NK-92 treated with Interleukin-12 subunit alpha and Interleukin-12 subunit beta, amount 100 ng/mL, for 24 hours (cell line): ENCODE measurements at places on chromosomes 7 and 10.
A peak's percentile ranks its signal among the peaks of the same experiment; 100 is the strongest.

DNA sequence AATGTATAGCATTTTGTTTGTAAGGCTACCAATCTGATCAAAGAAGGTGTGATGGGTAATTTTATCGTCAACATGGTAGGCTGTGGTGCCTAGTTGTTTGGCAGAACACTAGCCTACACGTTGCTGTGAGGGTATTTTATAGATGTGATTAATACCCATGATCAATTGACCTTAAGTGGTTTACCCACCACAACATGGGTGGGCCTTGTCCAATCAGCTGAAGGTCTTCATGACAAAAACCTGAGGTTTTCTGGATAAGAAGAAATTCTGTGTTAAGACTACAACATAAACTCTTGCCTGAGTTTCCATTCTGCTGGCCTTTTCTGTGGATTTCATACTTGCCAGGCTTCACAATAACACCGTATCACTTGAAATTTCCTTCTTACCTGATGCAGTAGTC is 131.8 kb upstream of the PPP1R3A start:
- no peak for DNase-seq

- DNase-seq = no peak
These were observed 120.9 kb downstream of the C10orf105 start for GRCh38 chr10:71598621-71599055.

DNA sequence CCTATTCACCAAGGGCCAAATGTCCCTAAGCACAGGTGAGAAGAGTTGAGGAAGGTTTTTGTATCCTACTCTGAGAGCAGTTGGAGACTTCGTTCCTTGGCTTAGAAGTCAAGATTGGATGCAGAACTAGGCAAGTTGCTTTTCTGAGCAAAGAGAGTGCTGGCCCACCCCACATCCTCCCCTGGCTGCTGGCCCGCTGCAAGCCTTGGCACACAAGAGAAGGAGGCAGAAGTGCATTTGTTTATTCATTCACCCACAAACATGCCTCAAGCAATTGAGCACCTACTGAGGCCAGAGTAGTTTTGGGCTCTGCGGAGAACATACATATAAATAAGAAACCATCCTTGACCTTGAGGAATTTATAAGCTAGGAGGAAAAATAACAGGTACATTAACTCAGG is 318.9 kb downstream of the KCNMA1 start:
- DNase-seq = no peak

GRCh38 chr7:20284003-20284770 is 46.5 kb upstream of the ITGB8 start:
- no peak for DNase-seq

- DNase-seq = no peak
These were observed 34.6 kb downstream of the VTI1A start for GRCh38 chr10:112481602-112482001.

GRCh38 chr7:120843109-120843508 is 14.8 kb downstream of the TSPAN12 start:
- DNase-seq = no peak

DNA sequence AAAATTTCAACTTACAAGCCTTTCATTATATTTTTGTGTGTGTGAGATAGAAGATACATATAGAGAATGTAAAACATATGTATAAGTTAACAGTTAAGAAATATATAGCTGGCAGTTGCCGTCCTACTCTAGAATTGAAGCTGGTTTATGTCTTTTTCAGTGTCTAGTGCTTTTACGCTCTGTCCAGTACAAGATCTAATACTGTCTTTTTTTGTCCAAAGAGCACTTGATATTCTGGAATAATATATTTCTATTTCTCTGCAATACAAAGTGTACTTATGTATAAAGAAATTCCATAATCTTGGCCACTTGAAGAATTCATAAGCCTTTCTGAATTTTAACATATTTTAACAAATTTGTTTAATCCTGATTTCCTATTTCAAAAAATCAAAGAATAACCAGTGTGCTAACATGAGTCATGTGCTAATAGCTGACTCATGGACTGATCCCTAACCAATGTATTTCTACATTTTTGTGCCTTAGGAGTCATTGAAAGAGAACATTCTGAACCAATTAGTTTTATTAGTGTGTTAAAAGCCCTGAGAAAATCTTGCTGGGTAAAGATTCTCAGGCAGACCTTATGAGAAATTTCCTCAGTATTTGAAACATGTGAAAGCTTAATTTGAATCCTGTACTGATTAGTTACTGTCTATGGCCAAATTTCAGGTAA is 73.2 kb upstream of the CCAR1 start:
- DNase-seq = no peak

GRCh38 chr10:119209736-119210355 is 2.5 kb downstream of the GRK5 start:
- no peak for DNase-seq

DNA sequence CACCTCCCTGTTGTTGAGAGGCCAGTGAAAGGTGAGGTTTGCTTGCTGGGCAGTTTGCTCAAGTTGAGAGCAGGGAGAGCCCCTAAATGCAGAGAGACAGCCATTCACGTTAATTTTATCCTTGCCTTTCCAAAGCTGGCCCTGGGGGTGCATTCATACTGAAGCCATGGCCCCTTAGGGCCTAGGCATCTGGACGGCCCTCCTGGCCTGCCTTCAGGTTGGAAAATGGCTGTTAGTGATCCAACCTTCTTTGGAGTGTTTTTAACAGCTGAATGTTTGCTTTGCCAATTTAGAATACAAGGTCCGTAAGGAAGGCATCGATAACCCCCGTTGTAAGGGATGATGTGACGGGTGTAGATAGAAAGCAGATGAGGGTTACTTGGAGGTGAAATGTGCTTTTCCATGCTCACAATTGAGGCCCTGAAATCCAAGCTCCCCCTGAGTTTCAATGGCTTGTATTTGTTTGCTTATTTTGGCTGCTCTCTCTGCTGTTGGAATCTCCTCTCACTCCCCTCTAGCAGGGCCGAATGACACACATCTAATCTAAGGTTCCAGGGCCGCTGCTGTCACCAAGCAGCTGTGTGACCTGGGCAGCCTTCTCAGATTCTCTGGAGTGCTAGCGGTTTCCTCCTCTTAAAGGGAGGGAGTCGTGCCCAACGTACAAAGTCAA is 171.6 kb upstream of the MKI67 start:
- no peak for DNase-seq

DNA sequence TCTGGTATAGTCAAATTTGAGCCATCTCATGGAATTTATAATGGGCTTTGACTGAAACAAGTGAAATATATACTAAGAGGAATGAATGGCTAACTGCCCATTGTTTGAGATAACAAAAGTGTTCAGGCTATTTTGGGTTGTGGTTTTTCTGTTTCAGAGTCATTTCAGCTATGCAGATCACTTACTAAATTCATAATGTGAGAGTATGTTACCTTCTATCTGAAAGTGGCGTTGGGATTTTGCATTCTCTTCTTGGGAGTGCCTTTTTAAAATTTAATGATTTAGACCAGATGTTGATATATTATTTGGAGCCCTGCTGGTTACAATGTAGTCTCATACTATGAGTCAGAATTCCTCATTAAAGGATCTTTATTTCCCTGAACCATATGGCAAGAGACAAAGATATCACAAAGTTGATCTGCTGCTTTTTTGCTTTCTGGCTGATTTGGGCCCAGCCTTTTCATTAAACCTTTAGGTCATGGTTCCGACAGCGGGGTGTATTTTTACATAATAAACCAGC is 10.4 kb downstream of the VCL start:
- no peak for DNase-seq

- no peak for DNase-seq
These were observed 173.8 kb upstream of the GHITM start for GRCh38 chr10:83965473-83965872.

- DNase-seq = no peak
These were observed 47.8 kb upstream of the PARD3 start for GRCh38 chr10:34862892-34863291.

DNA sequence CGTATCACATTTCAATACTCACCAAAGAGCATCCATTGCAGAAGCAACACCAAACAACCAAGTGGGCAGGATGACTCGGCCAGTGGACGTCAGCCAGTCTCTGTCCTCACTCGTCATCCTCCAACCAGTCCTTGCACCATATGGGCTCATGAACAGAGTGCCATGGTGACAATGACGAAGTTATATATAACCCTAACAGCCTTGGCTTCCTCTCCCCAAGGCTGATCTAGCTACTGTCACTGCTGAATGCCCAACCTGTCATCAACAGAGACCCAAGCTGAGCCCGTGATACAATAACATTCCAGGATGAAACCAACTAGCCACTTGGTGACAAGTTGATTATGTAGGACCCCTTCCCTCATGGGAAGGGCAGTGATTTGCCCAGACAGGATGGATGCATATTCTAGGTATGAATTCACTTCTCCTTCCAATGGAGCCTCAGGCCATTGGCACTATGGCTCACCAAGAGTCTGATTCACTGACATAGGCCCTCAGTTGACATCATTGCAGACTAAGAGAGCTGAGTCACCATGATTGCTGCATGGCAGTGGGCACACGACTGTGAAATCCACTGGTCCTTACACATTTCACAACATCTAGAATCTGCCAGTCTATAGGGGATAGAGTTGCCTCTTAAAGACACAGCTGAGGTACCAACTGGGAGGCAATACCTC is 26.3 kb upstream of the PPIF start:
- peak; percentile 28 for DNase-seq

DNA sequence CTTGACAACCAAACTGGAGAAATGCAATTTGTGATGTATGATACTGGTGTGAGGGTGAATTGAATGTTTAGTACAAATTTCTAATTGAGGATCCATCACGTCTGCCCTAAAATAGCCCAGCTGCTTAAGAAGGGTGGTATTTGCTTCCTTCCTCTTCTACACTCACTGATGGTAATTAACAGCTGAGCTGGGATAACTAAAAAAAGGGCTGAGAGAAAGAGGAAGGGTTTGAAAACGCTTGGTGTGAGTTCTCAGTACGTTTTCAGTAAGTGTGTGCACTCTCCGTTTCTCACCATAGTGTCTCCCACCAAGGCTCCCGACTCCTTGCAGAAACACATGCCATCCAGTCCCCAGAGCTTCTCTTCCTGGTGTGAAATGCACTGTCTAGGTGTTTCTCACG is 54.3 kb downstream of the MAP3K8 start:
- DNase-seq = no peak

- DNase-seq = no peak
These were observed 56.1 kb upstream of the ADO start for GRCh38 chr10:62748386-62748785.

DNA sequence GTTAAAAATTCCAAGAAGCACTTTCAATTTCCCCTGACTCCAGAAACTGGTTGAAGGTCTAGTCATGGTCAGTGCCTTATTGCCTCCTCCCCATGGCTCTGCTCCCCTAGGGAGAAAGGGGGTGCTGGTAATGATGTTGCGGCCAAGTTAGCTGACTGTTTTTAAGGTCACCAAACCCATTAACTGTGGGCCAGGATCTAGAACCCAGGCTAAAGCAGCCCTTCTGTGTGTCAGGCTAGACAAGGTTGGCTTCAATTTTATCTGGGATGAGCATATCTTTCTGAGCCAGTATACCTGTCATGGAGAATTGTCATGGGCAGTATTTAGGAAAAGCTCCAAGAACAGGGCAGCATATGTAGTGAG is 11.2 kb upstream of the HOXA13 start:
- DNase-seq = no peak

DNA sequence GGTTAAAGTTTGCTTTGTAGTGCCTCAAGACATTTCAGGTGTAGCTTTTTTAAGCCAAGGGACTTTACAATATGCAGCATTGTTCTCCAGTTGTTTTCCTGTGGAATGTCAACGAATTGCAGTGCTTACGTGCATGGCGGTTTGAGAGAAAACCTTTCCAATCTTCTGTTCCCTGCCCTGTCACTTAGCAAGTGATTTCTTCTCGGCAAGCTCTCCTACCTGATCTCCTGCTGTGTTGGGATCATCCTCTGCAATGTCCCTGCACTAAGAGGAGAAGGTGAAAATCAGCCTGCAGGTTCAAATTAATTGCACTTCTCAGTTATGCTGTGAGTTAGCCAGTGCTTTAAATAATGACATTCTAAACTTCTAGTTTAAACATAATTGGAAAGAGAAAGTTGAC is 197.6 kb upstream of the FZD1 start:
- no peak for DNase-seq

- no peak for DNase-seq
These were observed 7.3 kb upstream of the ABLIM1 start for GRCh38 chr10:114665406-114665805.

DNA sequence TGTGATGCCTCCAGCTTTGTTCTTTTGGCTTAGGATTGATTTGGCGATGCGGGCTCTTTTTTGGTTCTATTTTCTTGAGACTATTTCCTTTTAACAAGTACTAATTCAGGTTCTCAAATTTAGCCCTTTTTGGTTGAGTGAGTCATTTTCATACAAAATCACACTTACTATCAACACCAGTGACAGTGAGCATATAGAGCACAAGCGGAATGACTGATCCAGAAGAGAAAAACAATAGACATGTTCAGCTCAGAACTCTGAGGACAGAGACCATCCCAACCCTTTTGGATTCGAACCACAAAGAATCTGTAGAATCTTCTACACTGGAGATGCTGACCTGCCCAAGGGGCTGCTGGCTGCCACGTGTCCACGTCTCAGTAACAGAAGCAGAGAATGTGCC is 56.4 kb upstream of the INSYN2A start:
- DNase-seq = no peak

DNA sequence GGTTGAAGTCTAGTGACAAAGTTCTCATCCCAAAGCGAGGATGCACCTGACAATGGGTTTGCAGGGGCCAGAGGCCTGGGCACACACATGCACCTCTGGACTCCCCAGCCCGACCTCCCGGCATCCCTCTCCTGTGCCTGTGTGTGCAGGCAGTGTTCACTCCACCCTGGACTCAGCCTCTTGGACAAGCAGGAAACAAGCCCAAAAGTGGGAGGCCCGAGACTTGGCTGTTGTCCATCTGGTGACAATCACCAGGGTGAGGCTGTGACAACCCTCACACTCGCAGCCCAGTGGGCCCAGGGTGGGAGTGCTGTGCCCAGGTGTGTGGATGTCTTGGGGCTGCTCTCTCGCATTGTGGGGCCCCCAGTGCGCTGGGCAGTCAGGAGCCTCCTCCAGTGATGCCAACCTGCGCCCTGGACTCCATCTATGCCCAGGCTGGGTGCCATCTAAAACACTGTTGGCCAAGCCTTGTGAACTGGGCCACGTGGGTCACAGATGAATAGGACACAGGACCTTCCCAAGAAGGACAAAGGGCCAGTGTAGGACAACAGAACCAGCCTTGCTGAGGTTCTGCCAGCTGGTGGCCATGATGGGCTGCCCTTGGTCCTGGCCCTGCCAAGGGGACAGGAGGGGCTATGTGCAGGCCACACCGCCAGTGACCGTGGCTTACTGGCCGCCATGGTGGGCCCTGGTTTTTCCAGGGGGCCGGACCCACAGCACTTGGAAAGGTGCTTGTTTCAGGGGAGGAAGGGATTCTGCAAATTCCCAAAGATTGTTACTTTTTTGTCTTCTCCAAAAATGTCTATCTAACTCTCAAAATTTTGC is 144.3 kb downstream of the TCERG1L start:
- DNase-seq = no peak

- DNase-seq = no peak
These were observed 7.4 kb upstream of the C10orf67 start for GRCh38 chr10:23351926-23352519.

DNA sequence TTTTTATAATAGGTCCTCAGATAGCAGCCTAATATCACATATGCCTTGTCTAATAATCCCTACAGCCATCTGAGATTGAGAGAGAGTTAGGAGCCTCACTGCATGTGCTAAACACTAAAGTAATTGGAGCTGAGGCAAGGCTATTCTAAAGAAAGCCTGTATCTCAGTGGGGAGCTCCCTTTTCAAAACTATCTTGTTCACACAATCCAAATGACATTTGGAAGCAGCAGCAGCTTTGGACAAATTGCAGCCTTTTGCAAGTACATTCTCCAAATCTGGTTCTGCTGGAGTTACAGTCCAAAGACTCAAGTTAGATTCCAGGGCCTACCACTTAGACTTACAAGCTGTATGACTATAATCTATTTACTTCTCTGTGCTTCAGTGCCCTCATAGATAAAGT is 104.5 kb downstream of the MACC1 start:
- no peak for DNase-seq

- DNase-seq = no peak
These were observed 16.4 kb downstream of the PALD1 start for GRCh38 chr10:70494966-70495365.
